ENCODE measurements at places on chromosomes 16 and 17.
A peak's percentile ranks its signal among the peaks of the same experiment; 100 is the strongest.

DNA sequence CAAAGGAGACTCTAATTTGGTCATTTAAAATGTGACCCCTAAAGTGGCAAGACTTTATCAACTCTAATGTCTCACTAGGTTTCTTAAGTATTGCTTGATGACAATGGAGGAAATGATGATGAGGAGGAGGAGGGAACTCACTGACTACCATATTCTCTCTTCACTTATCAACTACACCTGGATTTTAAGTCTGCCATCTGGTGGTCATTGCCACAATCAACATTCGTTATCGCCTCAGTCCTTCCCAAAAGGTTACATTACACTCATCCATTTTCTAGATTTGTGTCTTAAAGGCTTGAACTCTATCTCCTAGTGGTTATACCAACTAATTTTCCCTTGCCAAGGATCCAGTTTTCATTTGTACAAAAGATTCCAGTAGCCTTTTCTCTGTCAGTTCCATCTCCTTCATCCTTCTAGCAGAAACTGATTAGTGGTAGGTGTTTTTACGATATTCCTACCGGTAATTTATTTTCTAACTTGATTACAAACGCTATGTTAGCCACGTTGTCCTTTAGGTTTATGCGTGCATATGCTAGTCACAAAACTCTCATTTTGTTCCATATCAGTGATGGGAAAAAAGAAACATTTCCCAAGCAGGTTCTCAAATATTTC lies 114.6 kb upstream of the NOG start:
- DNase-seq, result no peak

DNA sequence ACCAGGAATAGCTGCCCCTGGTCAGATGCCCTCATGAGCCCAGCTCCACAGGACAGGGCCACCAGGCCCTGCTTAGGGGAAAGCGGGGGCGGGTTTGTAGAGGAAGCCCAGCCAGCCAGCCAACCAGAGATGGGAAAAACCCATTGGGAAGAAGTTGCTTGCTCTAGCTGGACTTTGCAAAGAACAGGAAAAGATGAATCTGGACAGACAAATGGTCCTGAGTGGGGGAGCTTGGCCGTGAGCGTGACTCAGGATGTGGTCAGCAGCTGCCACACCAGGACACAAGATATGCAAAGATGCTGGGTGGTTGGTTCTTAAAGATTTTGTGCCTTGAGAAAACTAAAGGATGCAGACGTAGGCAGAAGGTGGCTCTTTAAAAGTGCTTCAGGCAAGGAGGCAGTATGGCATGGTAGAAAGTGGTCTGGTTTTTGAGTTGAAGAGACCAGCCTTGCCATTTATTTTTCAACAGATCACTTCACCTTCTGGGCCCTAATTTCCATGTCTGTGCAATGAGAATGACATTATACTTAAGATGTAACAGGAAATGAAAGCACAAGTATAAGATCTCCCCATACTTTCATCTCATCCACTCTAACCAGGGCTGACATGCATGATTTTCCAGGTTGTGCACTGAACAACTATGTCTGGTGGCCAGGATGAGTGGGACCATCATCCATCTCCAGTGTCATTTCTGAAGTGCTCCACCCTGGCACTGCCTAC lies 27.8 kb upstream of the HEATR6 start:
- no peak for DNase-seq

DNA sequence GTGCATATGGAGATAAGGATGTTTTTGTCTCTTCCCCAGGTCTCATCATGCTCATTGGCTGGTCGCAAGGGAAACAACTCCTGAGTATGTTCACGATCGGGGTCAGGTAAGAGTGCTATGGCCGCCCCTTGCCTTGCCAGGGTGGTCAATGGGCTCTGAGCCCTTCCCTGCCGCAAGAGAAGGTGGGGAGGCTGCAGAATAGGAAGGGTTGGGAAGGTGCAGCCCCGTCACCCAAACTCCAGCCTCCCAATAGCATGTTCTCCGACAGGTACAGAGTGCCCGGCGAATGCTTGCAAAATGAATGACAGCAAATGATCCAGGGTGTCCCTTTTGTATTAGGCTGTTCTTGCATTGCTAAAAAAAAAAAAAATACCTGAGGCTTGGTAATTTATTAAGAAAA lies 57.4 kb downstream of the ATP2C2 start:
- no peak for DNase-seq

GRCh38 chr17:50534222-50534978 lies 1.9 kb downstream of the EPN3 start:
- peak; percentile 40 for DNase-seq

- DNase-seq, result no peak
Observed at GRCh38 chr16:85090873-85091521, 21.3 kb downstream of the CIBAR2 start.

DNA sequence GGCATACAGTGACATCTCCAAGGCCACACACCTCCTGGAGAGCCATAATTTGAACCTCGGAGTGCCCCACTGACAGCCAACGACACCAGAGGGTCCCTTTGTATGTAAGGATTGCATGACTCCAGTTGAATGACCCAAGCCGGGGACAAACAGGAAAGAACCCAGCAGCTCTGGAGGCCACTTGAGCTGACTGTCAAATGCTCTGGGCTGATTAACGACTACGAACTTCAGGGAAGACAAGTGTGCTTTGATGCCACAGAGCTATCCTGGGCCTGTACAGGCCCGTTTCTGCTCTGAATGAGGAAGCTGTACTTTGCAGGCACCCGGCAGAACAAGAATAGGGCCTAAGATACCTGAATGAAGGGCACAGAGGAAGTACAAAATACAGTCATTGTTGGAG lies 404.6 kb downstream of the SLC39A11 start:
- DNase-seq, result no peak

GRCh38 chr17:51065466-51065865 lies 55.2 kb downstream of the SPAG9 start:
- no peak for DNase-seq

DNA sequence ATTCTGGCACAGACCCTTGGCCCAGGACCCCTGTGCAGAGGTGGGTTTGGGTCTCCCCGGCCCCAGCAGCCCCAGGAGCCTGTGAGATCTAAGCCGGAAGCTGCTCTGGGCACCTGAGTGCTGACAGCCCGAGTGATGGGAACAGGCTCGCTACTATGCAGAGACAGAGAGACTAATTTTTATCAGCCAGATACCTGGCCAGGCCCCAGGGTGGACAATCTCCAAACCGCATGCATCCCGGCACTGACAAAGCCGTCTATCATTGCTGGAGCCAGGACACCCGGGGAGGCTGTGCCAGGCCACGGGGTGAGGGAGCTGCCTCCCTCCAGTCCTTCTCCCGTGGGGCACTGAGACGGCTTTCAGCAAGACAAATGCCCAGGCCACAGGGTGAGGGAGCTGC lies 25.0 kb downstream of the CBFA2T3 start:
- no peak for DNase-seq

DNA sequence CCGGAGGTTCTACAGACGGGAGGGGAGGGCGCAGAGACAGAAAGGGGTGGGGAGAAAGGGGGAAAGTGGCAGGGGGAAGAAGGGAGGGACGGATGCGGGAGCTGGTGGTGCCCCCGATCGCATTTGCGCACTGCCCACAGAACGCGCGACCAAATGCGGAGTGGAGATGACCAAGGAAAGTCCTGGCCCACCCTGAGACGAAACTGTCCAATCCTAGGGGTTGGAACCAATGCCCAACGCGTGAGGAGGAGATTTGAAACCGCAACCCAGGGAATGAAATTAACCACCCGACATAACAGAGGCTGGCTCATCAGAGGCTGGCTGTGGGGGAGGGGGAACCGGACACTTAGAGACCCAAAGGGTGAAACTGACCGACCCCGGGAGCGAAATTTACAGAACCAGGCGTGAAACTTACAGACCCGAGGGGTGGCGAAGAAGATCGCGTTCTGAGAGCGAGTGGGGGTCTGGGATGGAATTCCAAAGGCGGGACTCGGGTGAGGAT lies 1.4 kb downstream of the HES7 start:
- DNase-seq, result no peak

GRCh38 chr17:34820922-34821321 lies 140.3 kb downstream of the CCT6B start:
- no peak for DNase-seq

DNA sequence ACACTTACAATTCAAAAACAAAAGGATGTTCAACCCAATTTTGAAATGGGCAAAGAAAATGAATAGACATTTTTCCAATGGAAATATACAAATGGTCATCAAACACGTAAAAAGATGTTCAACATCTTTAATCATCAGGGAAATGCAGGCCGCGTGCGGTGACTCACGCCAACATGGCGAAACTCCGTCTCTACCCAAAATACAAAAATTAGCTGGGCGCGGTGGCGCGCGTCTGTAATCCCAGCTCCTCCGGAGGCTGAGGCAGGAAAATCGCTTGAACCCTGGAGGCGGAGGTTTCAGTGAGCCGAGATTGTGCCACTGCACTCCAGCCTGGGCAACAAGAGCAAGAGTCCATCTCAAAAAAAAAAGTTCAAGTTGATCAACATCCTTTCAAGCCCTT lies 1.8 kb upstream of the CLUAP1 start:
- no peak for DNase-seq

DNA sequence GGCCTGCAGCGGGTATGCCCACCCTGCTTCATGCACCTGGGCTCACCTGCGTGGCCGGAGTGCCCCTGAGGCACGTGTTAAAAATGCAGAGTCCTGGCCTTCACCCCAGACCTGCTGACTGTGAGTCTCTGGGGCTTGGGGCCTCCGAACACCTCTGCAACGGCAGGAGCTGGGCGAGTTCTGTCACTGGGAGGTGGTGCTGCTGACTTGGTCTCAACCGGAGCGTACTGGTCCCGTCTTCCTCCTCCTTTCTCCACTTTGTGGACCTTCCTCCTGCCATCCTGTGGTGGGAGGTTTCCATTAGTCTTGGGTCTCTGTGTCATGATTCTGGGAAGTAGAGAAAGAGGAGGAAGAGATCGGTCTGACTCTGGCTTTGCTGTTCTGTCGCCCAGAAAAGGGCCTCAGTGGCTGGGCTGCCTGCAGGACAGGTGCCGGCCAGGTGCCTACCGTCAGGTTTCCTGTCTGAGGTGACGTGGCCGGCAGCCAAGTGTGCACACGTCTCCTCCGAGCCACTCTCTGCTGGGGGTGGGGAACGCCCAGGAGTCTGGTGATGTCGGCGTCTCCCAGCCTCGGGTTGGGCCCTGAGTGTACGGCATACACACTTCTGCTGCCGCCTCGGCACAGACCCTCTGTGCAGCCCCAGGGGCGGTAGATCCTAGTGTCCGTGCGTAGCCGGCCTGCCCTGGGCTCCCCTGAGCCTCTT lies 6.9 kb downstream of the TSC2 start:
- DNase-seq, result no peak

DNA sequence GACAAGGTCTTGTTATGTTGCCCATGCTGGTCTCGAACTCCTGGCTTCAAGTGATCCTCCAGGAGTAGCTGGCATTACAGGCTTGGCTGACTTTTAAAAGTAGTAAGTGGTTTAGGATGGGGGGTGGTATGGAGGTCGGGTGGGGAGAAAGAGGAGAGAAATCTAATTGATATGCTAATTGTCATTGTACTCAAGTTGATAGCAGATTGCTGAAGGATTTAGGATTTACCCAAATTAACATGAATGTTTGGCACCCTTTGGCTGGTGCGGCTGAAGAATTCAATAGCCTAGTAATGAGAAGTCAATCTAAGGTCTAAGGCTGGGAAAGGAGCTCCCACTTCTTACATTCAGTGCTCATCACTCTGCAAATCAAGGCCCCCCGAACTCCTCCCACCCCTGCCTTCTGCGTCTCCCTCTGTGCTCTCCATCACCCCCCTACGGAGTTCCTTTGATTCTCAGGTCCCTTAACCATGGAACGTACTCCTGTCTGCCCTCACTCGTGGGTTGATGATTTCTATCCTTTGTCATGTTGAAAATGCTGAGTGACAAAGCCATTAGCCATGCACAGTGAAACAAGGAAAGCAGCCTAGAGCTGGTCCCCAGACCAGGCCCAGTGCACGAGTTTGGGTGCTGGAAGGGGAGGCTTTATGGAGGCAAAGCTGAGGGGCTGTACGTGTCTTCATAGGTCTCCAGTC lies 17.3 kb downstream of the CDH13 start:
- no peak for DNase-seq

GRCh38 chr17:32931686-32932085 lies 3.7 kb downstream of the TMEM98 start:
- no peak for DNase-seq

GRCh38 chr16:69166946-69167930 lies 19.7 kb upstream of the SNTB2 start:
- DNase-seq, result peak; percentile 16

DNA sequence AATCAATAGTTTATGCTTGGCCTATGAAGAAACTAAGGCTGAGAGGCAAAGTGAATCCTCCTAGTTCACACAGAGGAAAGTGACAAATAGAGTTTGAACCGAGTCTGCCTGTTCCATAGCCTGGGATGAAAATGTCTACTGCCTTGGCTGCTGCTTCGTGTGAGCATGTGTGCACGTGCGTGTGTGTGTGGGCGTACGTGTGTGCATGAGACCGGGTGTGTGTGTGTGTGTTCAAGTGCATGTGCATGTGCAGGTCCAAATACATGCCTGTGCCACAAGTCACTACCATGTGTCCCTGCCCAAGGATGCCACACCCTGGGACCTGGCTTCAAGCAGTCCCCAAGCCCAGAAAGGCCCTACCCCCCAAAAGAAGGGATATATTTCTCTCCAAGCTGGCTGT lies 13.6 kb downstream of the SEZ6 start:
- DNase-seq, result no peak

Measured in stimulated activated CD4-positive, alpha-beta T cell treated with anti-CD3 and anti-CD28 coated beads, Interleukin-1b, Interleukin-23, amount 100 ng/mL, for 48 hours (primary cell).